Brain pericyte (primary cell): ENCODE measurements at places on chromosomes 6 and 20.

DNA sequence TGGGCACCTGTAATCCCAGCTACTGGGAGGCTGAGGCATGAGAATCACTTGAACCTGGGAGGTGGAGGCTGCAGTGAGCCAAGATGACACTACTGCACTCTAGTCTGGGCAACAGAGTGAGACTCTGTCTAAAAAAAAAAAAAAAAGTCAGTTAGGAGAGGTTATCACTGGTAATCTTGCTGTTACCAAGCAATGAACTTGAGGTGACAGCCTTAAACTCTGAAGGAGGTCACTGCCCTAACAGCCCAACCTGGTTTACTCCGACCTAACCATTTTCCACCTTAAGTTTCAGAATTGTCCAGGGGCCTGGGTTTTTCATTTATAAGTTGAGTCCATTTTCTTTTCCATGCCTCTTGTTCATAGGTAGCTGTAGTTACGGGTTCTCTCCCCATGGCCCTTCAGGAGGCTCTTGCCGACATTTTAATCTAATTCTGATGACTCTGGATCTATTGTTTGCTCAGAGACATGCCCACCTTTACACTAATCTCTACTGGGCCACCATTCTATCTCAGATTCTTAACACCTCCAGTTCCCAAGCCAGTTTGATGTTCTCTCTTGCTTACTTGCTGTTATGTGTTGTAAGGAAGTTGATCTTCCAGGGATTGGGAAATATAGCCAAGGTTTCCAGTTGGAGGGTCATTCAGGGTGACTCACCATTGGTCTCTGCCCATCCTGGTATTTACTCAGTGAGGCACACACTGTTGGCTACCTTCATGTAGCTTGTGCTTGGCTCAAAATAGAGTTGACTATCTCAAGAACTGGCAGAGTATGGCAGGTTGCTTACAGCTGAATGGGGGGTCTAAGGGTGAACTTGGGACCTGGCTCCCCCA, 29.1 kb downstream of the SHLD1 start:
- no peak for DNase-seq

GRCh38 chr6:57116776-57117175, 26.8 kb downstream of the ZNF451 start:
- no peak for DNase-seq

- no peak for DNase-seq
Measured at GRCh38 chr6:126145351-126145750, 159.0 kb downstream of the TRMT11 start.

DNA sequence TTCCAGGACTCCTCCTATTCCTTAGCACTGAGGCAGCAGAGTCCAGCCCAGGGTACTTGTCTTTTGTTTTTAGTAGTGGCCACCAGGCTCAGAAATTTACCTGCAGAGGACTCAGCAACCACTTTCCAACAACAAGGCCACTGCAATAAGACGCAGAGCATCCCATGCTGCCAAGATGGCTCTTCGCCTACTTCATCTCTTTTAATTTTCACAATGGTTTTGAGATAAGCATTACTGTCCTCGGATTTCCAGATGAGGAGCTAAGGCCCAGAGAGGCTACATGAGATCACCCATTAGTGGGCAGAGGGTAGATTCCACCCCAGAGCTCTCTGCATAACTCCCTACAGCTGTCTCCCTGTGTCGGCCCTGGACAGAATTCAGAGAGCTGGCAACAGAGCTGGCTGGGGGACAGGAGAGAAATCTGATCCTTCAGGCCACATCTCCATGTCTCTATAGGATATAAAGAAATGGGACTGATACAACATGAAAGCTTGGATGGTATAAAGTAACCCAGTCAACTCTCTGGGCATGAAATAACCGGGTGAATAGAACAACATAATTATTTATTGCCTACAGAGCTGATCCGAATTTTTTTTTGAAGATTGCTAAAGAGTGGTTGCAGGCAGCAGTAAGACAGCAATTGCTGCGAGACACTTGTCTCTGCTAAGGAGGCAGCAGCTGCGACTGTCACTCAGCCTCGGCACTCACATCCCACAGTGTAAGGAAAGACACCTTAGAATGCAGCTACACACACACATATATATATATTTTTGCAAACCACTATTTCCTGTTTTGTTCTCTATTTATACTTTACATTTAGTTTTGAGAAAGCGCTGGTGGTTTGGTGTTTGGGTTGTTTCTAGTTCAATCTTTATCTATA, 37.2 kb downstream of the SCML4 start:
- no peak for DNase-seq

DNA sequence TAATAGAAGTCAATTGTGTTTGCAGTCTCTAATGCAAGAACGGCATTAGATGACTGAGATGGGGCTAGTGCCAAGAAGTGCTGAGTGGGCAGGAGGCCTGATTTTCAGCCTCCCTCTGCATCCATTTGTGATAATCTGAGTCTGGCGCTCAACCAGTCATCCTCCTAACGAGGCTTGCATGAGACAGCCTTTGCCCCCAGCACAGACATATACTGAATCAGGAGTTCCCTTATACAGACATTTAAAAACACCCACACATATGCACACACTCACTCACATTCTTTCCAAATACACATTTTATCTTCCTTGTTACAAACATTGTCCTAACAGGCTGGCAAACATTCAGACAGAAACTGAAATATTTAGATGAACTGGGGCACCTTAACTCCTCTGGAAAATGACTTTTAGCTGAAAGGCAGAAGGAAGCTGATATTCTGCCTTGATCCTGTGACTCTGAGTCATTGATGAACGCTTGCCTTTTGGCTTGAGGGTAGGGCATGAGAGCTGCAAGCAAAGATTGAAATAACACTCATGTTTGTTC, 562.3 kb downstream of the DHX35 start:
- no peak for DNase-seq

- DNase-seq = no peak
Measured at GRCh38 chr6:119463081-119463626, 113.6 kb upstream of the MAN1A1 start.

- no peak for DNase-seq
Measured at GRCh38 chr6:50689210-50689609, 24.1 kb upstream of the TFAP2D start.

- DNase-seq = no peak
Measured at GRCh38 chr6:83308833-83309232, 115.7 kb downstream of the RWDD2A start.

DNA sequence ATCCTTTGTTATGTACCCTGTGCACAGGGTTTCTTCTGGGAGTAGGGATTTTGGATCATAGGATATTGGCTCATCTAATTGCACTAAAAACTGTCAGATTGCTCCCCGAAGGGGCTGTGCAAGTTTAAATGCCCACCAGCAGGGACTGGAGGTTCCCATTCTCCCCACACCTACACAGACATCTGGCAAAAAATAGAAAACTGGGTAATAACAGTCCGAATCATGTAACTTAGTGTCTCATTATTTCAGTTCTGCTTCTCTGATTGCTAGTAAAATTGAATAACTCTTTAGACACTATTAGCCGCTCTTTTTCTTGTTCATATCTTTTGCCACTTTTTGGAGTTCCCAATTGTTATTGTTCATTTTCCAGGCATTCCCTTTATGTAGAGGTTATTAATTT, 5.3 kb downstream of the PSMF1 start:
- no peak for DNase-seq

DNA sequence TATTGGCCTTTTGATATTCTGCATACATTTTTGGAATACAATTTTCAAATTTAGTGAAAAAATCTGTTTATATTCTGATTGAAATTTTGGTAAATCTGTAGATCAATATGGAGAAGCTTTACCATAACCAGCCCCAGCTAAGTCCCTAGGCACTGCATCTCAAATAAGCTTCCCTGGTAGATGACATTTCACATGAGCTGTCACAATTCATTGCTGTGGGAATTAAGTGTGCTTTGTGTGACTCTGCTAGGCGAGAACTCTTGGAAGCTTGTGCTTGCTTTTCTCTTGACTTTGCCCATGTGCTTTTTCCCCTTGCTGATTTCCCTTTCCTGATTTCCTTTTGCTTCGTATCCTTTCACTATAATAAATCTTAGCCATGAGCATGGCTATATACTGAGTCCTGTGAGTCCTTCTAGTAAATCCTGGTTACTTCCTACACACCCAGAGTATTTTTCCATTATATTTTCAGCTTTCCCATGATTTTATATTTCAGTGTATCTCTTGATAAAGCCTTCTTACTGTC, 166.5 kb upstream of the MMS22L start:
- DNase-seq = no peak

- no peak for DNase-seq
Measured at GRCh38 chr6:109465772-109466171, 10.2 kb upstream of the MICAL1 start.

GRCh38 chr20:21569586-21569985, 55.7 kb upstream of the NKX2-2 start:
- no peak for DNase-seq
